NCI-H1105 treated with DMSO at 0.1 percent for 48 hours (cell line): ENCODE measurements at places on chromosomes 1 and 21.

- no peak for DNase-seq
Observed at GRCh38 chr21:17414766-17415165, 98.1 kb upstream of the CXADR start.

- no peak for DNase-seq
Observed at GRCh38 chr1:81989524-81989923, 188.8 kb downstream of the ADGRL2 start.

GRCh38 chr1:192763243-192763642 lies 45.6 kb upstream of the RGS2 start:
- no peak for DNase-seq

- no peak for DNase-seq
Observed at GRCh38 chr1:38095454-38095931, 48.9 kb upstream of the POU3F1 start.

GRCh38 chr1:193533853-193534252 lies 347.4 kb upstream of the B3GALT2 start:
- no peak for DNase-seq

GRCh38 chr1:45643978-45644377 lies 20.1 kb upstream of the CCDC17 start:
- no peak for DNase-seq

GRCh38 chr1:153586347-153586746 lies 20.7 kb upstream of the S100A2 start:
- DNase-seq = no peak

GRCh38 chr1:56758794-56759193 lies 60.4 kb downstream of the FYB2 start:
- no peak for DNase-seq
